ENCODE measurements at places on chromosomes 12 and 14.

DNA sequence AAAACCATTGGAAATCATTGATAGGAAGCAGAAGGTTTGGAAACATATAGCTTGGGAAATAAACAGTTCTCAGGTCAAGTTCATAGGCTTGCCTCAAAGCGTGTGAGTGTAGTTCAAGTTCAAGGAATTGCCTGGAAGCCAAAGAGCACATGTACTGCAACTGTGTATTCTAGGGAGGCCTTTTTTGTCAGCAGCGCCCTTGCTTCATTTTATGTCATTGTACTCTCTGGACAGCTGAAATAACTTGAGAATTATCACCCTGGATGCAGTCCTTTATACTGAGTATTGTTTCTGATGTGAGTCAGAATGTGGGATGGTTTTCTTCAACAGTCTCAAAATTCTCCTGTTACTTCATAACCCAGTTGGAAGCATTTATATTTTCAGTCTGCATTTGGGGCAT is 16.0 kb upstream of the EVL start:
- no peak for DNase-seq

DNA sequence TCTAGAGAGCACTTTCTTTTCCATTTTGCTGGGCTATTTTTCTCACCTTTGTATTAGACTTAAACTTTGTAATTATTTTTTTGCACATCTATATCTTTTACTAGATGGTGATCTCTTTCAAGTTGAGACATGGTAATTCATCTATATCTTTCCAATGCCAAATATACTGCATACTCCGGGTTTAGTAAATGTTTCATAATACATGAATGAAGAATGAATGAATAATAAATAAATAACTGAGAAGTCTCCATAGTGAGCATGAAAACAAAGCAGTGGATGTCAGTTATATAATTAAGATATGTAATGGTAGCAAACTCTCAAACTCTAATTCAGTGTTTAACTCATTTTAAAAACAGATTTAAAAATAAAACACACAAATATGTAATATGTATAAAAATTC is 342.5 kb upstream of the KITLG start:
- DNase-seq: no peak

DNA sequence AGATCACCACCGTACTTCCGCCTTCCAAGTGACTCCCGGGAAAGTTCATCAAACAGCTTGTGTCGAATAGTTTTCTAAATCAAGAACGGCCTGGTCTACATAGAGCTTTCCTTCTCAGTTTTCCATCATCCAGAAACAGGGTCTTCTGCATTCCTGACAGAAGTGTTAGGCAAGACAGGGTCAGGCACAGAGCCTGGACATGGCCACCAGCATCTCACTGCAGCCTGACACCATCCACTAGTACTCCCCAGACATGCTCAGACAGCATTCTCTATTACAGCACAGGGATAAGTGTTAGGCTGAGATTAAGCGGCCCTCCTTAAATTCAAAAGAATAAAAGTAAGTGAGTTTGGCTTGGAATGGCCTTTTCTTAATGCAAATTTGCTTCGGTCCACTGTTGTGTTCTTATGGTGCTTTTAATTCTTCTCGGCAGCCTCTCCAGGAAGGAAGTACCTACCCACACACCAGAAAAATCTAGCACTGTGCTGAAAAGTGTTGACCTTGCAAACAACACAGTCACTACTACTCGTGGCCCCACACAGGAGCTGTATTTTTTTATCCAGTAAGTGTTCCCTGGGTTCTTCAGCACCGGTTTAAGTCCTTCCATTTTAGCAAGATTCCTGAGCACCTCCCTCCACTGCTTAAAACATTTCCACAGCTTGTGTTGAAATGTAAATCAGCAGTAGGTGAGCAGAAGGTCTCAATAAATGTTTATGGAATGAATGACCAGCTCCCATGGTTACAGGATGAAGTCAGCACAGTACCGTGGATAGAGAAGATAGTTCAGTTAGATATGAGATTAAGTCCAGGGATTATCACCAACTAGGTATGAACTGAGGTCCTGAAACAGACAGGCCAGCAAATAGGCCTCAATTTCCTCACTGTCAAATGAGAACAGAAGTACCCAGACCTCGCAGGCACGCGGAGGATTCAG is 44.1 kb downstream of the SETD3 start:
- DNase-seq: no peak

GRCh38 chr12:53006810-53007309 is 604 bp downstream of the EIF4B start:
- peak; percentile 23 for DNase-seq

DNA sequence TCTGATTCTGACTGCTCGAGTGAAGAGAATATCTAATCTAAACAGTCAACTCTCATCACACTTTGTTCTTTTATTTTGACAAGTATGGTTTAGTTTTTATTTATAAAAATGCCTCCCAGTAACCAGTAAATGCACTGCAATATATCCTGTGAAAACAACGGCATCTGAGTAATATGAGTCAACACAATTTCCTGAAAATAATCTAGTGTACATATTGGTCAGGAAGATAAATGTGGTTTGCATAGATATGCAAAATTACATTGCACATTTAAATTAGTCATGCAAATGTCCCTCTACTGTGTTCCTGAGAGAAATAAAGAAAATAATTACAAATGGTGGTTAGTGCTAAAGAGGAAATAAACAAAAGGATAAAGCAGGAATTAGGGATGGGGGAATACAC is 1190.7 kb upstream of the SEL1L start:
- no peak for DNase-seq

GRCh38 chr14:56659964-56660551 is 80.5 kb downstream of the TMEM260 start:
- DNase-seq: peak; percentile 24

Measured in NCI-H1092 (cell line).